ENCODE measurements at places on chromosomes 7 and 10.

- H3K36me3 ChIP-seq = peaks cover 6% of the 10 kb centered on the region
- H3K27me3 ChIP-seq = no peaks in the 10 kb centered on the region
- no peak overlapping the region for H3K4me3 ChIP-seq
- no peak for DNase-seq
- no peak overlapping the region for H3K27ac ChIP-seq
These were observed 63.5 kb downstream of the UBE2H start for GRCh38 chr7:129889133-129889844.

DNA sequence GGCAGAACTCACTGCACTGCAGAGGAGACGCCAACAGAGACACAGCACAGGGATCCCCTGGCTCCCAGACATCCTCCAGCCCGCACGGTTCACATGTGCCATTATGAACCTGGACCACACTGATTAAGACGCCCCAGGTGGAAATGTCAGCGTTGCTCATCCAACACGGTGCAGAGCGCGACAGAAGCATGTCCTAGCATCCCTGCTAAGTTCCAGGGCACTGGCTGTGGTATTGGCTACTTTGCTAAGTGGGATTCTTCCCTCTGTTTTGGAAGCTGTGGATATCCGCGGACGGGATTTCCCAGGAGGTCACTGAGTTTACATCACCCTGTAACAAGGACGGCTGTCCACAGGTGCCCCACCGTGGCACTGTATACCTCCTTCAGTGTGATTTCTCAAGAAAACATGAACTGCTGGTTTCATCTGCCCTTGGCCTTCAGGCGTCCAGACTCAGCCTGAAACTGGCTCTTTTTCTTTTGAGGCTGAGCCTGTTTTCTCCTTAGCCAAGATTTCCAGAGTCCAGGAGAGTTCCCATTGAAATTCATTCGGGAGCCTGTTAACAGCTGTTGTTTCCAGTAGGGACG lies 324.0 kb downstream of the WDR37 start:
- no peaks in the 10 kb centered on the region for H3K36me3 ChIP-seq
- no peak overlapping the region for H3K27ac ChIP-seq
- no peaks in the 10 kb centered on the region for H3K4me1 ChIP-seq
- no peaks in the 10 kb centered on the region for H3K27me3 ChIP-seq
- no peak for DNase-seq
- no peak overlapping the region for H3K4me3 ChIP-seq

DNA sequence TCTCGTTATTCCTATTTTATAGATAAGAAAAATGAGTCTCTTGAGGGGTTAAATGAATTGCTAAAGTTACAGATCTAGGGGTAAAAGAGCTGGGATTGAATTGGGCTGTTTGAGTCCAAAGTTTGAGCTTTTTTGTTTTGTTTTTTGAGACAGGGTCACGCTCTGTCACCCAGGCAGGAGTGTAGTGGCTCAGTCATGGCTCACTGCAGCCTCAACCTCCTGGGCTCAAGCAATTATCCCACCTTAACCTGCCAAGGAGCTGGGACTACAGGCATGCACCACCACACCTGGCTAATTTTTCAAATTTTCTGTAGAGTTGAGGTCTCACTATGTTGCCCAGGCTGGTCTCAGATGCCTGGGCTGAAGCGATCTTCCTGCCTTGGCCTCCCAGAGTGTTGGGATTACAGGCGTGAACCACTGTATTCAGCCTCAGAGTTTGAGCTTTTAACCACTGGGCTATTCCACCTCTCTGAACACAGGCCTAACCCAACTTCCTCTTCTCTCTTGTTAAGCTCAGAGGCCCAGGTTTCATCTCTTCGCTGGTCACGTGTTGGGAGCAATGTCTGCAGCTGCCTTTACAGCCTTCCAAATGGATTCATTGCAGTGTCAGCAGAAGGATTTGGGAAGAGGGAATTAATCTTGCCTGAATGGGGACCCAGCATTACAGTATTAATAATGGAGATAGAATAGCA lies 8.0 kb downstream of the SUFU start:
- no peak overlapping the region for H3K27ac ChIP-seq
- DNase-seq = no peak
- peaks cover 9% of the 10 kb centered on the region for H3K36me3 ChIP-seq
- H3K4me1 ChIP-seq = peaks cover 6% of the 10 kb centered on the region

GRCh38 chr10:6365384-6365783 lies 162.7 kb downstream of the PFKFB3 start:
- H3K27me3 ChIP-seq = no peaks in the 10 kb centered on the region
- no peak overlapping the region for H3K27ac ChIP-seq
- no peak overlapping the region for H3K4me3 ChIP-seq
- no peaks in the 10 kb centered on the region for H3K36me3 ChIP-seq
- H3K4me1 ChIP-seq = no peaks in the 10 kb centered on the region
- no peak for DNase-seq

Measured in keratinocyte (primary cell).